Immature natural killer cell (primary cell): ENCODE measurements at places on chromosomes 7 and 10.
A peak's percentile ranks its signal among the peaks of the same experiment; 100 is the strongest.

GRCh38 chr10:110078317-110078716, 70.5 kb downstream of the ADD3 start:
- H3K27me3 ChIP-seq = peaks cover 7% of the 10 kb centered on the region
- peaks cover 6% of the 10 kb centered on the region for H3K36me3 ChIP-seq
- H3K4me1 ChIP-seq = peaks cover 88% of the 10 kb centered on the region
- peak overlapping the region; percentile 88 for H3K4me3 ChIP-seq

DNA sequence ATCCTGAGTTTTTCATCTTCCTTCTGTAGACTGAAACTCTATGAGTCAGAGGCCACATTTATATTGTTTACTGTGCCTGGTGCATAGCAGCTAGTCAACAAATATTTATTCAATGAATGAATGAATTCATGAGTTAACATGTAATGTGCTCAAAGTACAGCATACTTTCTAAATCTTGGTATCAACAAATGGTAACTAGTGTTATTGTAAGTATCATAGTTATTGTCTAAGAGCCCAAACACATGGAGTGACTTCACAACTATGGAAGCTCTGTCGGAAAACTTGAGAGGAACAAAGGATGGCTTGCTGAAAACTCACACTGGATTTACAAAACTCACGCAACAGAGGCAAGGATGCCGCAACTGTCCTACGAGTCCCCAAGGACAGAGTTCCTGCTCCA, 35.9 kb downstream of the DENND2A start:
- no peaks in the 10 kb centered on the region for H3K4me1 ChIP-seq
- no peak for DNase-seq
- no peak overlapping the region for H3K27ac ChIP-seq
- H3K27me3 ChIP-seq = peaks cover 3% of the 10 kb centered on the region
- H3K36me3 ChIP-seq = no peaks in the 10 kb centered on the region
- no peak overlapping the region for H3K4me3 ChIP-seq

DNA sequence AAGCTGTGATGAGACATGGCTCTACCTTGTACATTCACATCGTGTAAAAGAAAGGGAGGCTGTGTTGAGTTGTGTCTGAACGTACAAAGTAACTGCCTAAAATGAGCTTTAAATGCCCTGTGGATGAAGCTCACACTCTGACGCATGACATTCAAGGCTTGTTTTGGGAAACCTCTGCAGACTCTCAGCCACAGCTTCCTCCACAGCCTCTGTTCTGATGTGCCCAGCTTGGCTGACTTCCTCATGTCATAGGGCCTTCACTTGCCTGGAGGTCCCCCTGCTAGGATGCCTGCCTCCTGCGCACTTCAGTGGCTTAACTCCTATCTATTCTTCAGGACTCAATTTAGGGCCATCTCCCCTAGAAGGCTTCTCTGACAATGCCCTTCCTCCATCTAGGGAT, 230.0 kb upstream of the HABP2 start:
- DNase-seq = no peak
- no peaks in the 10 kb centered on the region for H3K36me3 ChIP-seq
- H3K27me3 ChIP-seq = peaks cover 3% of the 10 kb centered on the region
- H3K27ac ChIP-seq = no peak overlapping the region
- H3K4me3 ChIP-seq = no peak overlapping the region

- H3K27me3 ChIP-seq = no peaks in the 10 kb centered on the region
- H3K4me1 ChIP-seq = no peaks in the 10 kb centered on the region
- no peak for DNase-seq
- H3K4me3 ChIP-seq = no peak overlapping the region
- H3K36me3 ChIP-seq = no peaks in the 10 kb centered on the region
Observed at GRCh38 chr10:30798646-30799185, 169.2 kb upstream of the LYZL2 start.

- H3K4me1 ChIP-seq = peaks cover 19% of the 10 kb centered on the region
- DNase-seq = no peak
- no peak overlapping the region for H3K4me3 ChIP-seq
- H3K27ac ChIP-seq = peak overlapping the region; percentile 89
Observed at GRCh38 chr10:3850999-3851937, 66.3 kb upstream of the KLF6 start.

- no peak for DNase-seq
- no peaks in the 10 kb centered on the region for H3K36me3 ChIP-seq
- no peaks in the 10 kb centered on the region for H3K4me1 ChIP-seq
Observed at GRCh38 chr10:73559590-73559989, 31.6 kb downstream of the USP54 start.

- H3K27me3 ChIP-seq = peaks cover 4% of the 10 kb centered on the region
- no peak for DNase-seq
- H3K36me3 ChIP-seq = no peaks in the 10 kb centered on the region
- H3K4me3 ChIP-seq = no peak overlapping the region
Observed at GRCh38 chr7:94478648-94479214, 30.9 kb upstream of the CASD1 start.

GRCh38 chr10:29465384-29465783, 169.4 kb downstream of the SVIL start:
- H3K4me3 ChIP-seq = no peak overlapping the region
- H3K36me3 ChIP-seq = peaks cover 52% of the 10 kb centered on the region
- H3K27me3 ChIP-seq = no peaks in the 10 kb centered on the region
- no peaks in the 10 kb centered on the region for H3K4me1 ChIP-seq

DNA sequence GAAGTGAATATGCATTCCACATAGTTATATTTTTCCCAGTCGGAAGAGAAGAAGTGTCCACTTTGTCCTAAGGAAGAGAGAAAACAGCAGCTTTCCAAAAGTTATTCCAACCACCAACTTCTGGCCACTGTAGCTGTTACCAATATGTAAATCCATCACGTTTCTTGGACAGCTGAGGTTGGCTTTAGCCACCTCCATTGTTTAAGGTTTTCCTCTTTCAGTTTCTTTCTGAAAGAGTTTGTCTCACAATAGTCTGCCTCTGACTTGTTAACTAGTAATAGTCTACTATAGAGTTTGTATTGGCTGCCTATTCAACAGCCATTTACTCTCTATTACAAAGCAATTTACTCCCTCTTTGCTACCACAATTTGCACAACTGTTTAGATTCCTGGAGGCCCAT, 457.6 kb upstream of the LRRN3 start:
- H3K4me3 ChIP-seq = no peak overlapping the region
- H3K4me1 ChIP-seq = no peaks in the 10 kb centered on the region
- DNase-seq = no peak
- H3K36me3 ChIP-seq = no peaks in the 10 kb centered on the region
- no peaks in the 10 kb centered on the region for H3K27me3 ChIP-seq
- H3K27ac ChIP-seq = no peak overlapping the region

GRCh38 chr10:11274452-11274851, 256.8 kb downstream of the CELF2 start:
- peak overlapping the region; percentile 46 for H3K27ac ChIP-seq
- H3K4me1 ChIP-seq = peaks cover 43% of the 10 kb centered on the region
- DNase-seq = no peak
- H3K36me3 ChIP-seq = peaks cover 79% of the 10 kb centered on the region
- no peak overlapping the region for H3K4me3 ChIP-seq

GRCh38 chr7:48312151-48312550, 140.9 kb downstream of the ABCA13 start:
- no peaks in the 10 kb centered on the region for H3K4me1 ChIP-seq
- H3K4me3 ChIP-seq = no peak overlapping the region
- no peak overlapping the region for H3K27ac ChIP-seq
- DNase-seq = no peak

DNA sequence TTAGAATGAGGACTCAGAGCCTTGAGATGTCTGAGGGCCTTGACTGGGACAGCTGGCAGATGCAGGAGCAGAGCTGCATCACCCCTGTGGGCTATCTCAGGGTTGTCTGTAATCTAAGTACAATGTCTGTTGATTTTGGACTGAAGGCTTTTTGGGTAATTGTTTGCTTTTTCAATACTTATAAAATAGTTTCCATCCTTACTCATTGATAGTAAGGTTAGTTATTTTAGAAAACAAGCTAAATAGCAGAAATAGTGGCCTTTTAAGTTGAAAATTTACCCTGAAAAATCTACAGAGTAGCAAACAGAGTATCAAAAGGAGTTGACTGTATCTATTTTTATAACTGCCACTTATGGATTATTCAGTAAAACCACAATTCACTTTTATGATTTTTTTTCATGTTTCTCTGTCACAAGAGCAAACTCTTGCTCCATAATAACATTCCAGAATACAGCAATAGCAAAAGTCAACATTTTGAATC, 179.7 kb downstream of the CFTR start:
- H3K27ac ChIP-seq = no peak overlapping the region
- no peaks in the 10 kb centered on the region for H3K36me3 ChIP-seq
- no peak for DNase-seq
- H3K27me3 ChIP-seq = peaks cover 6% of the 10 kb centered on the region

DNA sequence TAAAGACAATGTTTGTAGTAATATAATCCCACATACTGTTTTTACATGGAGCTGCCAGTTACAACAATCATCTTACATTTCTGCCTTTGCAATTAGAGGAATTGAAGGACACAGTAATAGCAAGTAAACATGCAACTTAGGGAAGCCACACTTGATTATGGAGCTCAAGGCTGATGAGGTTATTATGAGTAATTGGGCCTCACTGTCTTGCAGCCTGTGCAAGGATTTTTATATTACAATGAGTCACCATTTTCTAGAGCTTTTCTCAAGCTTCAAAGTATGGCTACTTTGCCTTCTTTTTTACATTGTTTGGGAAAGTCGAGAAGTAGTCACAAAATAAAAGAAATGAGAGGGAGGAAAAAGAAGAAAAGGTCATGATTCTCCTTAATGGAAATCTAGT, 226.4 kb downstream of the KIAA1217 start:
- no peak overlapping the region for H3K27ac ChIP-seq
- H3K4me1 ChIP-seq = no peaks in the 10 kb centered on the region
- H3K27me3 ChIP-seq = no peaks in the 10 kb centered on the region
- no peak overlapping the region for H3K4me3 ChIP-seq
